ENCODE measurements at places on chromosomes 6 and 20.

GRCh38 chr20:48226642-48227041, 441.4 kb upstream of the SULF2 start:
- DNase-seq, result no peak

DNA sequence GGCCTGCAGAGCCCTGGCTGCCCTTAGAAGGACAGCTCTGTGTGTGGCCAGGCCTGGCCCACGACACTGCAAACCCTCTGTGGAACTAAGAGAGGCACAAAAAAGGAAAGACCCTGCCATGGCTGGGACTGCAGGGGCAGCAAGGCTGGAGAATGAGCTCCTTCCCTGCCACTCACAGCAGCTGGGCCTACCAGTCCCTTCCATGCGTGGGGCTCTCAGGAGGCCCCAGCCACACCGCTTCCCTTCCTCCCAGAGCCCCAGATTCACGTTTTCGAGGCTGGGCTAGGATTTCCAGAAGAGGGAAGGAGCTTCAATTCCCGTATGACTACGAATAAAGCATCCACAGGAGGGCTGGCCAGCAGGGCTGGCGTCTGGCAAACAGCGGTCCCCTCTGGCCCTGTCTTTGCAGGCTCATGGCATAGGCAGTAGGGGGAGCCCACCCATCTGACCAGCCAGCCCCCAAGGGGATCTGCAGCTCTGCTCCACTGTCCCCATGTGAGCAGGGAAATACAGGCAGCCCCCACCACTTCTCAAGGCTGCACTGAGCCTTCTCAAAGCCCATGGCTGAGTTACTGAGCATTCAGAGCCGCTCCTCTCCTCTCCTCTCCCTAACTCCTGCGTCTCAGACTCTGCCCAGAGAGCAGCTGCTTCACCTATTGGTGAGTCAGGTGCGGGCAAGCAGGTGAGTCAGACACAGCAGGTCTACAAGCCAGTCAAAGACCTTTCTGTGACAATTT, 53.1 kb downstream of the NINL start:
- DNase-seq, result no peak

DNA sequence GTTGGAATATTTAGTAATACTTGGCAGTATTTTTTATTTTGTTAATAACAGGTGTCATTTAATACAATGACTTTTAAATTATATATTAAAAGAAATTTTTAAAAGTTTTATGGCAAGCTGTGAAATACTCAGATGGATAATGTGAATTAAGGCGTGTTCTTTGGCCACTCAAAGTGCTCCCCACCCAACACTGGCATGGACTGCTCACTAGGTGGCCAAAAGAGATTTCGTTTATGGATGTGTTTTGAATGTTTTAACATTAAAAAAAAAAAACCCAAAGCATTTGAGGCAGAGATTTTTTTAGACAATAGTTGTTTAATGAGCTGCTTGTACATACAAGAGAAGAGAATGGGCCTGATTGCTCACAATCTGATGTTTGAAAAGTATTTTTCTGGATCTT, 86.5 kb downstream of the QKI start:
- DNase-seq, result no peak

- no peak for DNase-seq
Measured at GRCh38 chr6:30399390-30400058, 54.6 kb downstream of the RPP21 start.

- DNase-seq, result no peak
Measured at GRCh38 chr6:12327391-12327790, 37.2 kb downstream of the EDN1 start.
